Activated T-cell treated with anti-CD3 and anti-CD28 coated beads, Interleukin-2, amount 50 U/mL, for 4 hours (primary cell): ENCODE measurements at places on chromosomes 3 and 15.

DNA sequence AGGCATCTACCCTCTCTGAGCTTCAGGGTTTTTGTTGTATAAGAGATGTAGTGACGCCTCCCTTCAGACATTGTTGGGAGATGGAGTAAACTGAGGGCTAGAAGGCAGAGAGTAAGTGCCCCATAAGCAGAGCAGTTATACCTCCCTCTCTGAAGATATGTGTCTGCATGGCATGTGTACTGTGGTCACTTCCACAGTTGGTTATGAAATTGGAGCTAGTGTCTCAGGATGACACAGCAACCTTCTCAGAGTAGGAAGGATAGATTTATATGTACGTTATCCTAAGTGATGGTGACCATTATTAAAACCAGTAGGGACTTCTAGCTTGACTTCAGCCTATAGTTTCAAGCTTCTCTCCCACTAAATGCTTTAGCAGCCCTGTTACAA is 17.9 kb downstream of the PXK start:
- DNase-seq: no peak

DNA sequence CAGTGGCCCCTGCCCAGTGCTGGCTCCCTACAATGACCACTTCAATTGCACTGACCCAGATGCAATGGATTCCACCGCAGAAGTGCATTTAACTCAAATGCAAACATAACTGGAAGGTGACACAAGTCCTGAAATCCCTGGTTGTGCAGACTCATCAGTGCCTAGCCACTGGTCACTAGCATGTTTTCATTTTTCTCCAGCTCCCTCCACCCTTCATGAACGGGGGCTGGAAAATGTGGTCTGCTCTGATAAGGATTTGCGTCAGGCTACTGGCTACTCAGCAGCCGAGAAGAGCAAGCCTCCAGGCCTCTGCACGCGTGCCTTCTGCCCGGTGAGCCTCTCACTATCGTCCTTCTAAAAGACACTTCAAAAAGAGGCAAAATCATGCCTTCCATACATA is 27.4 kb upstream of the FURIN start:
- DNase-seq: no peak

DNA sequence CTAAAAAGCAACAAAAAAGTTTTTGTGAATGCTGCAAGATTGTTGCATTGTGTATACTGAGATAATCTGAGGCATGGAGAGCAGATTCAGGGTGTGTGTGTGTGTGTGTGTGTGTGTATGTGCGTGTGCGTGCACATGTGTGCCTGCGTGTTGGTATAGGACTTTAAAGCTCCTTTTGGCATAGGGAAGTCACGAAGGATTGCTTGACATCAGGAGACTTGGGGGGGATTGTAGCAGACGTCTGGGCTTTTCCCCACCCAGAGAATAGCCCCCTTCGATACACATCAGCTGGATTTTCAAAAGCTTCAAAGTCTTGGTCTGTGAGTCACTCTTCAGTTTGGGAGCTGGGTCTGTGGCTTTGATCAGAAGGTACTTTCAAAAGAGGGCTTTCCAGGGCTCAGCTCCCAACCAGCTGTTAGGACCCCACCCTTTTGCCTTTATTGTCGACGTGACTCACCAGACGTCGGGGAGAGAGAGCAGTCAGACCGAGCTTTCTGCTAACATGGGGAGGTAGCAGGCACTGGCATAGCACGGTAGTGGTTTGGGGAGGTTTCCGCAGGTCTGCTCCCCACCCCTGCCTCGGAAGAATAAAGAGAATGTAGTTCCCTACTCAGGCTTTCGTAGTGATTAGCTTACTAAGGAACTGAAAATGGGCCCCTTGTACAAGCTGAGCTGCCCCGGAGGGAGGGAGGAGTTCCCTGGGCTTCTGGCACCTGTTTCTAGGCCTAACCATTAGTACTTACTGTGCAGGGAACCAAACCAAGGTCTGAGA is 4.7 kb downstream of the BHLHE40 start:
- peak; percentile 78 for DNase-seq

- DNase-seq: no peak
These were observed 15.8 kb upstream of the SEMA3F start for GRCh38 chr3:50139308-50139707.

DNA sequence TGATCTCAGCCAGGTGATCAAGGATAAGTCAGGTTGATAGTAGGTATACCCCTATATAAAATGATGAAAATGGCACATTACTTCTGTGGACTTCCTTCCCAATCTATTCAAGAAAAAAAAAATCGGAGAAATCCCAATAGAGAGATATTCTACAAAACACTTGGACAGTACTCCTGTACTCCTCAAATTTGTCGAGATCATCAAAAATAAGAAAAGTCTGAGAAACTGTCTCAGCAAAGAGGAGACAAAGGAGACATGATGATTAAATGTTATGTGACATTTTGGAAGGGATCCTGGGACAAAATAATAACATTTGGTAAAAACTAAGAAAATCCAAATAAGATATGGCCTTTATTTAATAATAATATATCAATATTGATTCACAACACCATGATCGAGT is 94.6 kb downstream of the DCLK3 start:
- DNase-seq: no peak

GRCh38 chr15:29873947-29874411 is 51.7 kb upstream of the TJP1 start:
- no peak for DNase-seq

GRCh38 chr15:90422936-90423335 is 34.9 kb downstream of the IQGAP1 start:
- DNase-seq: no peak

GRCh38 chr15:87896936-87897335 is 359.6 kb downstream of the NTRK3 start:
- DNase-seq: no peak

- no peak for DNase-seq
These were observed 10.2 kb downstream of the ACKR2 start for GRCh38 chr3:42819351-42819965.

DNA sequence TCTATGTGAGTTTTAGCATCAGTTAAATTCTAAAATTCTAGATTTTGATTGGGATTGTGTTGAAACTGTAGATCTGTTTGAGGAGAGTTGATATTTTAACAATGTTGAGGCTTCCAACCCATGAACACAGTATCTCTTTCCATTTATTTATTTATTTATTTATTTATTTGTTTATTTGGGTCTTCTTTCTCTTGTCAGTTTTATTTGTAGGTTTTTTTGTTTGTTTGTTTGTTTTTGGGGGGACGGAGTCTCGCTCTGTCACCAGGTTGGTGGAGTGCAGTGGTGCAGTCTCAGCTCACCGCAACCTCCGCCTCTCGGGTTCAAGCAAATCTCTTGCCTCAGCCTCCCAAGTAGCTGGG is 25.3 kb downstream of the MRAS start:
- no peak for DNase-seq

DNA sequence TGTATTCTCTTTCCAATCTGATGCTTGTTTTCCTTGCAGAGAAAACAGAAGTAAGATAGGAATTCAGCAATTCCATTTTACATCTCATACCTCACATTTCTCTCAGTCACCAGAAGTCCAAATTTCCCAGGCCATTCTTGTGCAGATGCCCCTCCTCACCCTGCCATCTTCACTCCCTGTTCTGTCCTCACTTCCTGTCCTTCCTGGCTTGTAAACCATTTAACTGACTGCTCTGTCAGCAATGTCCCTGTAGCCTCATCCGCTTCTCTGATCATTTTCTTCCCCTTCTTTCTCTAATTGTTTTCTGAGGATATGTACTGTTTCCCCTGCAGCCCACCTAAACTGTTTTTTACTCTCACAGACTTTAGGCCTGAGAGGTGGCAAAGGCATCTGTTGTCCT is 40.3 kb downstream of the BLM start:
- DNase-seq: no peak

- no peak for DNase-seq
These were observed 25.5 kb upstream of the TAFA4 start for GRCh38 chr3:68957895-68958294.

DNA sequence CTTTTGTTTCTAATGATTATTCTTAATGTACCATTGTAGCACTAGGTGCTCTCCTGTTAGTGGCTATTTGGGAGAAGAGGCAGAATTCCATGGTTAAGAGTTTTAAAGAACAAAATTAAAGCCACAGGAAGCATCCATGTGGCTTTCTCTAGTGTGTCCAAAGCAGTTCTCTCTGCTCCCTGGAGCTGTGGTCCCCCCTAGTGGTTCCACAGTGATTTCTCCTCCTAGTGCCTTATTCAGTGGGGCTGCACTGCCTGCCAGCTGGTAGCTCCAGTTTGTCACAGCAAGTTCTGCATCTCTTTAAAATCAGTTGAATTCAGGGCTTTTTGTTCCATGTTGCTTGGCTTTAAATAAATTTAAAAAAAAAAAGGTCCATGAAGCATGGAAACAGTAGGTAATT is 39.6 kb upstream of the FAM98B start:
- no peak for DNase-seq

- DNase-seq: no peak
These were observed 58.8 kb upstream of the XCR1 start for GRCh38 chr3:46086083-46086437.

DNA sequence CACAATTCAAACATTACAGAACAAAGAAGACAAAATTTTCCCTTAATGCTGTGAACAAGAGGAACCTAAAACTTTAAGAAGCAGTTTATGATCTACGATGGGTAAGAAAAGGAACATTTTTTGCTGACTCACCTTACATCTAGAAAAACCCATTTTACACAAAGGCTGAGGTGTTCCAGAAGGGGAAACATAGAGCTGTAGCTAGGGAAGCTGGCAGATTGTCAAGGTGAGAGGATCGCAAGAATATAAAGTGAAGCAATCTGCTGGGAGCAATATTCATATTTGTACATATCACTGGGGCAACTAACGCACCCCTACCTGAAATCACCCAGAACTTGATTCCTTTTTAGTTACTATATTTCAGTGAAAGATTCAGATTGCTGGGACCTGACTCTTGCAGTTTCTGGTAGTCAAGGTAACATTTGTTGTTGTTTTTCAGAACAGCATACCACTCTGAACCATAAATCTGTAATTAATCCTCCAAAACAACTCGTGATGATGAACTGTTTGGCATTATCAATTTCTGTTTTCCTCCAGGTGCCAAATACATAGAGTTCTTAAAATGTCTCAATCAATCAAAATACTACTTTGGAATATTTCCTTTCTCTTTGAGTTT is 184.1 kb upstream of the LRRC3B start:
- DNase-seq: no peak

GRCh38 chr3:30688776-30689641 is 82.6 kb downstream of the TGFBR2 start:
- DNase-seq: no peak
